GM23338 (cell line): ENCODE measurements at places on chromosomes 2 and 18. TPM values are rescaled to one million over a fixed set of nuclear protein-coding genes. Genes with fewer than 3 reads are reported as not detected.

The GPR39 gene
- polyA plus RNA-seq = 0.17 and 0.55 TPM in 2 replicates

The PCARE gene
- not detected in 2 replicates for polyA plus RNA-seq

The RAD51AP2 gene
- 0.16 and 0.23 TPM in 2 replicates for polyA plus RNA-seq

The MBP gene
- 14.6 and 18.4 TPM in 2 replicates for polyA plus RNA-seq

The SLC40A1 gene
- polyA plus RNA-seq = 0.08 and 0.10 TPM in 2 replicates

The NPC1 gene
- polyA plus RNA-seq = 18.3 and 18.4 TPM in 2 replicates

The TDRD15 gene
- polyA plus RNA-seq = 0.10 TPM in 1 of 2 replicates, not detected in the other

The EXOC6B gene
- 6.7 and 7.2 TPM in 2 replicates for polyA plus RNA-seq

The VWA3B gene
- polyA plus RNA-seq = not detected in 2 replicates

The MAIP1 gene
- polyA plus RNA-seq = 34.0 and 41.9 TPM in 2 replicates

The SIX3 gene
- 0.21 and 0.37 TPM in 2 replicates for polyA plus RNA-seq

The GLI2 gene
- polyA plus RNA-seq = 57.0 and 67.1 TPM in 2 replicates

The RELCH gene
- 6.5 and 8.8 TPM in 2 replicates for polyA plus RNA-seq

The HNMT gene
- polyA plus RNA-seq = 3.1 and 3.3 TPM in 2 replicates

The PLB1 gene
- 0.06 TPM in 1 of 2 replicates, not detected in the other for polyA plus RNA-seq

The IL37 gene
- polyA plus RNA-seq = not detected in 2 replicates

The KYNU gene
- 0.10 and 0.21 TPM in 2 replicates for polyA plus RNA-seq

The AQP12A gene
- polyA plus RNA-seq = not detected in 2 replicates

The PID1 gene
- polyA plus RNA-seq = 1.7 and 2.2 TPM in 2 replicates
